ENCODE measurements at places on chromosomes 6 and 20.

DNA sequence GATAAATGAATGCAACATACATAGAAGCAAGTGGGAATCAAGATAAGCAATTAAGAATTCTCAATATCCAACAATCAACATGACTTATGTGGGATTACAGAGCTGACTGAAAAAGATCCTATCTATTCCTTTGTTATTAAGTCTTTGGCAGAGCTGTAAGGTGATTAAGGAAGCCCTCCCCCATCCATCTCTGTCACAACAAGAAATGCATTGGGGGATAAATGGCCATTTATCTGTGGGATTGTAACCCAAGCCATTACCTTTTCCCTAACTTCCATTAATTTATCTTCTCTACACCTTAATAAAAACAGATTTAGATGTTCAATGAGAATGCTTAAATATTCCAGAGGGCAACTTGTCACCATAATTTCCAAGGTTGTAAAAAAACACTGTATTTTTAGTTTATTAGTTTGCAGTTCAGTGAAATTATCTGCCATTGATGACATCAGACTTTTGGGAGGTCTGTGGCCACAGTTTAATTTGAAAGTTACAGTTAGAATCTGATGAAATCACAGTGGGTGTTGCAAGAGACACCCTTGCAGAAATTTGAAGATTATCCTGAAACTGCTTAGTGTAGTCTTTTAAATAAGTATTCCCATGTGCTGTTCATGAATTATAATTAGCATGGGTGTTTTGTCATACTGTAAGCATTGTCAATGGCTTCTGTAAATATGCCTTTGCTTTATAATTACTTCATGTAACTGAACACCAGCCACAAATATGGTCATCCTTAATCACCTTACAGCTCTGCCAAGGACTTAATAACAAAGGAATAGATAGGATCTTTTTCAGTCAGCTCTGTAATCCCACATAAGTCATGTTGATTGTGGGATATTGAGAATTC, 49.4 kb upstream of the FYN start:
- peak; percentile 68 for DNase-seq

DNA sequence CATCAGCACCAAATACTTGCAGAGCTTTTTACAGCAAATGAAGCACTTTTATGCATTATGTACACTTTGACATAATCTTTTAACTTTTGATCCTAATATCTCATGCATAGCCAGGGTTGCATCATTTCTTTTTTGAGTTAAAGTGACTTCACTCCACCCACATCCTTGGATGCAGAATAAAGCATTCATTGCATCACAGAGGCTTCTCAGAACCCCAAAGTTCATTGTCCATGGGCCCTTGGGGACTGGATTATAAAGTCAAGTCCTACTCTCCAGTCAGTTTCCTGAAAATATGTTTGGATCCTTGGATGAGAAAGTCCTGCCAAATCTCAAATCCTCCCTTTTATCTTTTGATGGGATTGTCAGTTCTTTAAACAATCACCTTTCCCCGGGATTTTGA, 10.6 kb upstream of the EFHC1 start:
- no peak for DNase-seq

- DNase-seq, result no peak
Measured at GRCh38 chr20:39871013-39871412, 818.0 kb downstream of the MAFB start.

DNA sequence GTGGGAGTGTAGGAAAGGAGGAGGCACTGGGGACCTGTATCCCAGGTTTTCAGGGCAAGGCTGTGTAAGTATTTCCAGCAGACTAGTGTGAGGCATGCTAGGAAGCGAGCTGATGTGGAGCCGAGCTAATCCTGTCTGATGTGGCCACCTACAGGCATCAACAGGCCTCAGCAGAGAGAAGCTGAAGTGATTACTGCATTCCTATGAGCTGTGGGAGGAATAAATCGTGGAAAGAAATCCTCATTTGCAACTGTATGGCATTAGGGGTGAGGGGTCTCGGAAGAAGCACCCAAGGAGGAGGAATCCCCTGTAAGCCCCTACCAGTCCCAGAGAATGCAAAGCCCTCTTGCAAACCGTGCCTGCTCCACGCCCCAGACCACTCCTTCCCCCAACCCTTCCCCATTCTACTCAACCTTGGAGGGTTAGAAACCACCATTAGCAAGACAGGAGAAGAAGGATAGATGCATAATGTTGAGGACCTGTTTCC, 41.6 kb downstream of the C6orf15 start:
- DNase-seq, result no peak

- no peak for DNase-seq
Measured at GRCh38 chr6:25564943-25565342, 87.1 kb upstream of the SCGN start.

DNA sequence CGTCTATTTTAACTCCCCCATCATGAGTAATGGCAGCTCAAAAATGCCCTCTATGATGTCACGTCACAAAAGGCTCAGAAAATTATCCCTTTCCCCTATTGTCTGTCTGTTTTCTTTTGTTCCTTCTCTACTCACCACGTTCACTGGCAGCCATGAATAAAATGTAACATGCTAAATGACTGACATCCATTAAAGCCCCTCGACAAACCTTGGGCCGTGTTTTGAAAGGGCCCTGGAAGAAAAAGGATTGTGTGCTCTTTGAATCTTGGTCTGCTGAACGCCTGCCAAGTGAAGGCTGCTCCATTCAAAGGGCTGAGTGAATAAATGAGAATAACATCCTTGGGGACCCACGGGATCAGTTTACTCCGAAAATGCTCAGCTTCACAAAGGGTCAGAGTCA, 118.7 kb downstream of the RPS12 start:
- no peak for DNase-seq

GRCh38 chr6:158654498-158654897, 4.6 kb downstream of the SYTL3 start:
- no peak for DNase-seq

GRCh38 chr6:108677357-108677756, 116.6 kb downstream of the FOXO3 start:
- DNase-seq, result no peak

DNA sequence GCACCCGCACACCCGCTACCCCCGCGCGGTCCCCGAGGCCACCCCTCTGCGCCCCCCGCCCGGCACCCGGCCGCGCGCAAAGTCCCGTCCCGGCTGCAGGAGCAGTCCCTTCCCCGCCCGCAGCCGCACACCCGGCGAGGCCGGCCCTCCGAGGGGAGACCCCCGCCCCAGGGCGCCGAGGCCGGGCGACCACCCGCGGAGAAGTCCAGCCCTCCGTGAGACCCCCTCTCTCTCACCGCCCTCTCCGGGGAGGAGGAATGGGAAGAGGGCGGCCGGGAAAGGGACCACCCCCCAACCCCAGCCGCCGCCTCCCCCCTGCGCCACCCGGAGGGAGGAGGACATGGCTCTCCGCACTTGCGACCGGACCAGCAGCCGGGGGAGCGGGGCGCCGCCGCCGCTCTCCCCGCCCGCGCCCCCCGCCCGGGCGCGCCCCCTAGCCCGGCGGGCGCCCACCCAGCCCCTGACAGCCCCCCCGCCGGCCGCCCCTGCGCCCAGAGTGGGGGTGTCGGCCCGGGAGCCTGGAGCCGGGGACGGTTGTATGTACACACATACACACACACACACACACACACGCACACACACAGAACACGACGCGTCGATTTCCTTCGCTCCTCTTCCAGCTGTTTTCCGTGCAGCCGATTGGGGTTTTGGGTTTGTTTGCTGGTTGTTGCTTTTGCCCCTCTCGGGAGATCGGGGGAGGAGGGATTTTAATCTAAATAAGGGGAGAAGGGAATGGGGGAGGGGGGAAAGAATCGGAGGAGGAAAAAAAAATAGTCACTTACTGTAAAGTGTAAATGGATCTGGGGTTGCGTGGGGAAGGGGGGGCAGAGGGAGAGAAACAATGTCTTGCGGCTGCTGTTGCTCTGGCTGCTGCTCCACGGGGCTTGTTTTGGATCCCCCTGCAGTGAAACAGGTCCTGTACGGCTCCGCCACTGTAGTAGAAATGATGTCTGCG, at the start of gene ATXN1:
Gene ATXN1 (minus strand): TSS at position 945 of the 955 bp plus-strand sequence.
- no peak for DNase-seq

GRCh38 chr6:151034825-151035781, 169.6 kb downstream of the MTHFD1L start:
- DNase-seq, result no peak

DNA sequence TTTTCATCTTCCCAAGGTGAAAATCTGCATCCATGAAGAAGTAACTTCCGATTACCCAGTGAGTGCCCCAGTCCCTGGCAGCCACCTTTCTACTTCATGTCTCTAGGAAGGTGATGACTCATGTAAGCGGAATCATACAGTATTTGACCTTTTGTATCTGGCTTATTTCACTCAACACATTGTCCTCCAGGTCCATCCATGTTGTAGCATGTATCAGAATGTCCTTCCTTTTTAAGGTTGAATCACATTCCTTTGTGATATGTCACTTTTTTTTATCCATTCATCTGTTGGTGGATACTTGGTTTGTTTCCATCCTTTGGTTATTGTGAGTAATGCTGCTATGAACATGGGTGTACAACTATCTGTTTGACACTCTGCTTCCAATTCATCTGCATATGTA, 176.3 kb upstream of the CDYL start:
- no peak for DNase-seq
